ENCODE measurements at places on chromosomes 6 and 20. TPM values are rescaled to one million over a fixed set of nuclear protein-coding genes. Genes with fewer than 3 reads are reported as not detected.

Gene RSPH3
- 6.1 TPM for total RNA-seq

Gene PLCB4
- not detected for total RNA-seq

Gene BPIFA1
- total RNA-seq, result not detected

Gene BCAS1
- 0.07 TPM for total RNA-seq

Gene ZC2HC1B
- total RNA-seq, result 0.24 TPM

Gene CST2
- not detected for total RNA-seq

Gene OR2B3
- not detected for total RNA-seq

Gene SIGLEC1
- not detected for total RNA-seq

Gene FAM83C
- total RNA-seq, result not detected

Gene TBC1D22B
- 14.4 TPM for total RNA-seq

Gene CLVS2
- not detected for total RNA-seq

Gene SDCBP2
- total RNA-seq, result 4.4 TPM

Gene ZNF335
- total RNA-seq, result 26.0 TPM

Gene MDN1
- total RNA-seq, result 40.2 TPM

Gene PACRG
- total RNA-seq, result not detected

Gene NRN1
- total RNA-seq, result 1.3 TPM

Gene ATG5
- 29.2 TPM for total RNA-seq

Gene FRK
- total RNA-seq, result 0.02 TPM

Gene BANF2
- not detected for total RNA-seq

Gene RAD21L1
- not detected for total RNA-seq

Gene TREM1
- 0.27 TPM for total RNA-seq

Gene MAN1A1
- total RNA-seq, result 21.8 TPM

Gene ACTL10
- 1.8 TPM for total RNA-seq

Gene MARCKS
- 0.15 TPM for total RNA-seq

Gene MPIG6B
- total RNA-seq, result not detected

Gene PDE7B
- 0.05 TPM for total RNA-seq

Gene CD83
- total RNA-seq, result 23.0 TPM

Gene SNX9
- 59.3 TPM for total RNA-seq

Gene ADGRG6
- total RNA-seq, result 0.55 TPM

Gene DACT2
- not detected for total RNA-seq

Gene PHACTR2
- 26.1 TPM for total RNA-seq

Gene PTCRA
- total RNA-seq, result not detected

Gene DHX16
- total RNA-seq, result 33.1 TPM

Gene PPARD
- total RNA-seq, result 19.9 TPM

Gene PLAGL1
- 13.4 TPM for total RNA-seq

Gene PRSS16
- total RNA-seq, result 2.4 TPM

Gene AKAP12
- total RNA-seq, result 3.8 TPM

Gene CCN5
- total RNA-seq, result not detected

Gene DNMT3B
- 1.7 TPM for total RNA-seq

Gene SPATS1
- not detected for total RNA-seq

Gene TFAP2D
- not detected for total RNA-seq

Gene HLA-G
- 0.38 TPM for total RNA-seq

Gene PRSS35
- total RNA-seq, result not detected

Gene PACSIN1
- total RNA-seq, result 0.10 TPM

Gene BICRAL
- total RNA-seq, result 12.0 TPM

Gene RAET1G
- not detected for total RNA-seq

Gene KCNK15
- total RNA-seq, result 0.77 TPM

Gene BTN1A1
- total RNA-seq, result not detected
